Coronary artery (tissue), 2 donors: ENCODE measurements at places on chromosomes 6 and 20.

- DNase-seq: no peak
These were observed 23.1 kb upstream of the C6orf141 start for GRCh38 chr6:49527320-49527719.

- no peak for DNase-seq
These were observed 63.5 kb downstream of the TBXT start for GRCh38 chr6:166104107-166104506.

DNA sequence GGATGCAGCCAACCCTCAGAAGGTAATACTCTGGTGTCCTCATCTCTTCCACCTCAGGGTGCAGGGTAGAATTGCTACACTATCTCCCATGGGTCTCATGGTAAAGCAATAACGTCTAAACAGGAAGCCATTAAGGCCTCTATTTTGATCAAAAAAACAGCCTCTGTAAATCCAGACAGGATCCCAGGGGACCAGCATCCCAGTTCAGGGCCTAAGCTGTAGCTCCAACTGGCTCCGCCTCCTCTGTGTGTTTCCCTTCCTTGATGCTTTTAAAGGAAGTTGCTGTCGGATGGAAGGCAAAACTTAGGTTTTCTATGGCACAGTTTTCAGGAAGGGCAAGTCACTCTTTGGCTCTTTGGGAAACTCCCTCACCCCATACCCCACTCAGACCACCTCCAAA, 222.0 kb downstream of the MAFB start:
- no peak for DNase-seq

DNA sequence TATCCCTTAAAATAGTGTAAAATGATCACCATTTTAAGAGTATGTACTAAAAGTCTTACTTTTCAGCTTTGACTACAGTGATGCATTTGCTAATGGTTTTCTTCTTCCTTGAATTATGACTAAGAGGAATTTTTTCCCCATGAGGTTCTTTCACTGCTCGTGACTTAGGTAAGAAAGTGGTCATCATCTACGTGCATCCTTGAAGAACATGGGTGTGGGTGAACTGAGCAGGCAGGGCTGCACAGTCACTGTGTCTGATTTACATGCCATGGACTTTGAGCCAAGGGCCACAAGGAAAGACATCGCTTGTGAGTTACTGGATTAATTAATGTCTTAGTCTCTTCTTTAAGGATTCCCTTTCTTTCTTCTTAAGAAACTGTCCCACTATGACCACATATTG, 33.3 kb downstream of the NQO2 start:
- DNase-seq: no peak

GRCh38 chr20:32509639-32510066, 75.5 kb downstream of the NOL4L start:
- DNase-seq: no peak

- no peak for DNase-seq
These were observed 66.5 kb downstream of the MRPL14 start for GRCh38 chr6:44060612-44061374.

DNA sequence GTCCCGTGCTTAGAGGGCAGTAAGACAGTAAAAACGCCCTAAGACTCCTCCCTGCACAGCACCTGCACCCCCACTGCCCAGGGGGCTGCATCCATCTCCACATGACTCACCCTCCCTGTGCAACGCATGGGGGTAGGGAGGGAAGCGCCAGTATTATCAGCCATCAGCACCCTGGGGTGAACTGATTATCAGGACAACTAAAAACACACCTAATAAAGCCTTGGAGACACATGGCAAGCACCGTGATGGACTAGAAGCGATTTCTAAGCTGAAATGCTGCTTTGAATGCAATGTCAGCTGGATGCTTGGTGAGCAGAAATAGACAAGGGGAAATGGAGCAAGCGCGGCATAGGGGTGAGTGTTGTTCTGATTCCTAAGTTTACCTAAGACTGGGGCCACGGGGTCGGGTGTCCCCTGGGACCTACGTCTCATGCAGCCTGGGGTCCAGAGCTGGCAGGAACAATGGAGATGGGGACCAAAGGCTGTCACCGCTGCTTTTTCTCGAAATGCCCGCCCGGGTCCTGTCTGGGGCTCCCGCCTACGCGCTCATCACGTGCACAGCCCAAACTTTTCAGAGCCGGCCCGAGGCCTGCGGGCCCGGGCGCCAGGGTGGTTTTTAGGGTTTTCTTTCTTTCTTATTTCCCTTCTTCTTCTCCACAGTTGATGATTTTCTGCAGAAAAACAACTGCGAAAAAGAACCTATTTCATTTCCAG, 702 bp upstream of the TNFAIP3 start:
- peak; percentile 88 for DNase-seq
